IPS DF 19.7 (cell line): ENCODE measurements at places on chromosomes 6 and 20.

- DNase-seq, result no peak
These were observed 305.4 kb downstream of the CDKAL1 start for GRCh38 chr6:20839630-20840029.

GRCh38 chr20:61191096-61191495 is 61.0 kb upstream of the CDH4 start:
- DNase-seq, result no peak

DNA sequence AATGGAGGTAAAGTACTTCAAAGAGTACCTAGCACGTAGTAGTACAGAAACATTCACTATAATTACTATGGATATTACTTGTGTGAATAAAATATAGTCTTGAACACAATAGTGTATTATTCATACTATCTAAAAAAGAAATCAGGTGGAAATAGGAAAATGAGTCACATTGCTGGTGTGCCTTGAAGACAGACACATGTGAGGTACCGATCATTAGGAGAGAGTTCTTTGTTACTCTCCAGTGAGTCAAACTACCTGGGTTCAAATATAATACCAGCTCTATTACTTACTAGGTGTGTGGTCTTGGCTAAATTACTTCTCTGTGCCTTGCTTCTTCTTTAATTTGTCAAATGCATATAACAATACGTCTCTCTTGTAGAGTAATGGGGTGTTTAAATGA is 50.8 kb upstream of the BEND6 start:
- no peak for DNase-seq

DNA sequence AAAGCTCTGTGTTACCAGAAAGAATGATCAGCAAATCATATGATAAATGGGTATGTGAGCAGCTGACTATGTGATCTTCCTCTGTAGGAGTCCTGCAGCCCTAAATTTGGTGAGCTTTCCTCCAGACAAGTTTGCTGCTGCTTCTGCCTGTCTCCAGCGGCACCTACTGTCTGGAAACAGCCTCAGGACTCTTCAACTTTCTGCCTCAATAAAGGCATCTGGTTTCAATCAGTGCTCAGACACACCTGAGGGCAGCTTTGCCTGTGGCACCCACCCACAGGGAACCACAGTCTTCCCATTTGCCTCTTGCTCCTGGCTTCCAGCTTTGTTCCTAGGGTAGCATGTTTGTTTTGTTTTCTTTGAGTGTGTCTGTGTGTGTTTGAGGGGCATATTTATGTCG is 727.9 kb upstream of the MAN1A1 start:
- DNase-seq, result peak; percentile 17

- no peak for DNase-seq
These were observed 65.2 kb downstream of the STX11 start for GRCh38 chr6:144215402-144215931.

- DNase-seq, result no peak
These were observed 105.6 kb downstream of the BTBD3 start for GRCh38 chr20:12023194-12023795.

DNA sequence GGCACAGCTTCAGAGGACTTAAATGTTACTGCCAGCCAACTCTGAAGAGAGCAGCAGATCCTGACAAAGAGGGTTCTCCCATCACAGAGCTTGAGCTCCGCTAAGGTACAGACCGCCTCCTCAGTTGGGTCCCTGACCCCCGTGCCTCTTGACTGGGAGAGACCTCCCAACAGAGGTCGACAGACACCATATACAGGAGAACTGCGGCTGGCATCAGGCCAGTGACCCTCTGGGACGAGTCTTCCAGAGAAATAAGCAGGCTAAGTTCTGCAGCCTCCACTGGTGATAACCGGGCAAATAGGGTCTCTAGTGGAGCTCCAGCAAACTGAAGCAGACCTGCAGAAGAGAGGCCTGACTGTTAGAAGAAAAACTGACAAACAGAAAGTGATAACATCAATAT is 187.0 kb downstream of the CLVS2 start:
- DNase-seq, result no peak

- no peak for DNase-seq
These were observed 120.5 kb upstream of the ENPP5 start for GRCh38 chr6:46291275-46291633.

GRCh38 chr6:43426928-43427405 is 374 bp upstream of the ABCC10 start:
- no peak for DNase-seq

DNA sequence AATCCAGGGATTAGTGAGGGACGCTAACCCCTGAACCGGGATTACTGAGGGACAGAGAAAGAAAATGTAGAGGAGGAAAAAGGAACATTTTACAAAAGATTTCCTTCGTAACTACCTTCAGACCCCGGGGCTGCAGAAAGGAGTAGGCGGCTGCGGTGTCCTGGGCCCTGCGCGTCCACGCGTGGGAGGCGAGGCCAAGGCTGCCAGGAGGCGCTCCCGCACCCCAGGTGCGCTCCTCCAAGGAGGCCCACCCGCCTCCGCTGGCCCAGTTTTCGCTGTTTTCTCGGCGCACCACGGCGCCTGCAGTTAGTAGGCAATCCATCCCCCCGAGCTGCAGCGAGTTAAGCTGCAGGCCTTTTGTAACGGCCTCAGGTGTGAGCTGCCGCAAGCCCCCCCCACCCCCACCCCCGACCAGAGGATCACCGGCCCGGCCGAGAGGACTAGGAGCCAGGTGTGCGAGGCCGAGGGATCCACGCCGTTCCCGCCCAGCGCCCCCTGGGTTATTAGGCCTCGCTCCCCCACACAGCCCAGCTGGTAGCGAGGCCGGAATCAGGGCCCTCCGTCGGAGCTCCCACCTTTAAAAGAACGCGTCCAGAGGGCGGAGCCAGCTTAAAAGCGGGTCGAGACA is 380.3 kb upstream of the ARID1B start:
- no peak for DNase-seq

- DNase-seq, result no peak
These were observed 65.2 kb upstream of the GPR6 start for GRCh38 chr6:109912952-109913351.

DNA sequence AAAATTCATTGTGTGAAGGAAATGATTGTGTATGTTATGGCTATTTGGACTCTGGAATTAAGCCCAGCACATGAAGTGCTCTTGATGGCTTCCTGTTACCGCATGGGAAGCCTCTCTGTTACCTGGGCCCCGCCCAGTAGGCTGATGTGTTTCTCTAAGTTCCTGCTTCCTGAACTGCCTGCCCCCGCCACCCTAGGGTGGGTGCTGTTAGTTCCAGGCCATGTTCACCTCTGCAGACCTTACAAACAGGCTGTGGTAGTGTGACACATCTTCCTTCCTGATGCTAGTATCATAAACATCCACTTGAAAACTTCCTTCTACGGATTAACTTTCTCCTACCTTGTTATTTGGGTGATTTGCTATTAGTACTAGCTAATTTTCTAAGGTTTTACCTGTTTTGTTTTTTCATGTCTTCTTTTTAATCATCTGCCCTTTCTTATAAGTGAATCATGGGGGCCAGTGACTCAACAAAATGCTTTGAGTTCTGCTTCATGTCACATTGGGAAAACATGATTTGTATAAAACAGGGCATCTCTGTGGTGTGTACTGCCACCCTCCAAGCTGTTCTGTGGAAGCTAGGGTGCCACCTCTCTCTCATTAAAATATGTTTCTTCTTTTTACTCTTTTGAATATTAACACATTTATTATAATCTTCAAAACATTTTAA is 40.6 kb downstream of the SH3BGRL2 start:
- no peak for DNase-seq

DNA sequence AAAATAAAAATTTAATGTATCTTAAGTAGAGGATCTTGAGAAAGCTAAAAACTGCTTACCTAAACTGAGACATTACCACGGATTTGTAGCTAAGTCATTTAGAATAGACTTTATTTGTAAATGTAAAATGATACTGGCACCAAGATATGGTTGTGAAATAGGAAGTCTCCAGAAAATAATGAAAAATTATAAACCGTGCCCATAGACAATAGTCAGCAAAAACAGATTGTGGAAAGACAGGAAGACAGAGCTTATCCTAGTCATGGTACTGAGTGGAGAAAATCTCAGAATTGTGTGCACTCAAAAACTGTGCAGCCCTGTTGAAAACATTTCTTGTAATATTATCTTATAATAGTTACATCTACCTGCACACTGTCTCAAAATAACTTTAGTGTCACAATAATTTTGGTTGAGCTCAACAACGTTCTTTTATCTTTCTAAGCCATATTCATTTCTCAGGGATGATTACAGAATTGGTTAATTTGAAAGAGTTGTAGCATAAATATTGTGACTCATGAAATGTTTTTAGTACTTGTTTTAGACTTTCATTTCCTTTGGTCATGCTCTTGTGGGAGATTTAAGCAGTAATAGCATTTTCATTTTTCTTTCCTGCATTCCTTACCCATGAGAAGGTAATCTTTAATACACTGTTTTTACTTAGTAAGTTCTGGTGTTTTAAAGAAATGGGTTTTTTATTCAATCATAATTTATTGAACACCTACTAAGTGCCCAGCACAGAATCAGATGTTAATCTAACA is 174.5 kb downstream of the SOX4 start:
- DNase-seq, result no peak
